ENCODE measurements at places on chromosomes 16 and 17.

- no peak for DNase-seq
These were observed 8.9 kb downstream of the NHERF2 start for GRCh38 chr16:2035431-2036199.

DNA sequence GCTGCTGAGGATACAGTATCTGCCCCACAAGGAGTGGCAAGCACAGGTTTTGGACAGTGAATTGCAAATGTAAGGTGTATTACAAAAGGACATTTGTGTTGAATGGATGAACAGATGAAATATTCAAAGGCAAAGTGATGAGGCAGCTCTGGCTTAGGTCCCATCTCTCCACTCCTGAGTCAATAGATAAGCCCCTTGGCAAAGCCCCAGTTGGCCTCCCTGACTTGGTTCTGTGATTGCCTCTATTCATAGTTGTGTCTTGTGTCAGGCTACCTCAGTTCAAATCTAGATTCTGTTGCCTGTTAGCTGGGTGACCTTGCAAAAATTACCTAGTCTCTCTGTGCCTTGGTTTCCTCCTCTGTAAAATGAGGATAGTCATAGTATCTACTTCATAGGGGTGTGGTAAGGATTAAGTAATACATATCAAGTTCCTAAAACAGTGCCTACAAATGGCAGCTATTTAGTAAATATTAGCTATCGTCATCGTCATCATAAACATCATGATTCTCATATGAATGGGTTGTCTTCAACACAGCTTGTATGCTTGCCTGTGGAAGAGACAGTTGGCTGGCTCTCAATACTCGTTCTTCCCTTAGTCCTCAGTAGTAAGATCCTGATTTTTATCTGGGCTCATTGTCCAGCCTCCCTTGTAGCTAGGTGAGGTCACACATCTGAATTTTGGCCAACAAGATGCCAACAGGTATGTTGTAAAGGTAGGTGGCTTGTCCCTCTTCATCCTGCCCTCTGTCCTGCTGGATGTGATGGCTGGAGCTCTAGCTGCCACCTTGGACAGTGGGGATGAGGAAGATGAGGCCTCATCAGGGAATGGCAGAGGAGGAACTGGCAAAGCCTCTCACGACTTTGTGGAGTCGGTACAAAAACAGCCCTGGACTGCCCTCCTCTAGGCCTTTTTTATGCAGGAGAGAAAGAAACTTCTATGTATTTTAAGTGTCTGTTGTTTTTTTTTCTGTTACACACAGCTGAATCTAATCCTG is 2.1 kb upstream of the MFAP4 start:
- DNase-seq: no peak

DNA sequence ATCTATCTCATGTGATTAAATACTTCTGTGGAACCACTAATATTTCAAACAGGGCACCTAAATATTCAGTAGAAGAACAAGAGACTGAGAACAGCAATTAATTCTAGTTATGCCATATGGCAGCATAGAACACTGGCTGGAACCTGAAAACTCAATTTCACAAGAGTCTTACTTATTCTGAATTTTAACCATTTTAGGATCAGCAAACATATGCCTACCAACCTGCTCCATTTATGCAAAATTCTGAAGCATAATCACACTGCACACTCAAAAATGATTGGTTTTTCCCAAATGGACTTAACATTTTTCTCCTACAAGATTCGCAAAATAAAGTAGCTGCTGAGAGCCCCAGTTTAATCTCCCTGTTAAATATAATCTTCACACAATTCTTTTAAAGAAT is 43.2 kb downstream of the SKAP1 start:
- DNase-seq: no peak

DNA sequence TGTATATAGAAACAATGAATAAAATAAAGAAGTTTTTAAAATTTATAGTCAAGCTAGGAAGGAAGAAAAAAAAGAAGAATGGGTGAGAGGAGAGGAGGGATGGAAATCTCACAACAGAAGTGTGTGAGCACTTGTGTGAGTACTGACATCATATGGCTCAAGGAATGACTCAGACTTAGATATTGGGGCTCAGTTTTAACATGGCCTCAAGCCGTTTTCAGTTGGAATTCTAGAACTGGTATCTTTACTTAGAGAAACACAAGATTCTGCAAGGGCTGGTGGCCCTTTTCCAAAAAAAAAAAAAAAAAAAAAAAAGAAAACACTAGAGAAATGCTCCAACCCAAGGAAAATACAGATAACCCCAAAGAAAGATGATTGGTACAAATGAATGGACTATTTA is 55.1 kb downstream of the STXBP4 start:
- DNase-seq: no peak
